ENCODE measurements at places on chromosomes 2 and 18. TPM values are rescaled to one million over a fixed set of nuclear protein-coding genes. Genes with fewer than 3 reads are reported as not detected.

DNA sequence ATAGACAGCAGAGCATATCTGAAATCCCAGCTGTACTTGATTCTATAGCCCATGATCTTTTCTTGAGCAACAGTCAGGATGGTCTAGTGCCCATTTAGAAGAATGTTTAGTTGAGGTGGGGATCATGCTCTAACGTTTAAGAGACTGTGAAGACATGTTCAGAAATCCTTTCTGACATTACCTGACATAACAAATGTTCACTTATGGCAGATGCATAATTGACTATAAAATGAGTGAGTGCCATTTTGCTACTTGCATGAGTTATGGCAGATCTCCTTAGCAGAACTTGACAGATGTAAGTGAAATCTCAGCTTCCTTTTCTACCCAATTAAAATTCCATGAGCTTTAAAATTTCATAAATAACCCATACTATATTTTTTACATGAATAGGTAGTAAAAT lies 209.5 kb upstream of the MMADHC start:
- no peak for DNase-seq

DNA sequence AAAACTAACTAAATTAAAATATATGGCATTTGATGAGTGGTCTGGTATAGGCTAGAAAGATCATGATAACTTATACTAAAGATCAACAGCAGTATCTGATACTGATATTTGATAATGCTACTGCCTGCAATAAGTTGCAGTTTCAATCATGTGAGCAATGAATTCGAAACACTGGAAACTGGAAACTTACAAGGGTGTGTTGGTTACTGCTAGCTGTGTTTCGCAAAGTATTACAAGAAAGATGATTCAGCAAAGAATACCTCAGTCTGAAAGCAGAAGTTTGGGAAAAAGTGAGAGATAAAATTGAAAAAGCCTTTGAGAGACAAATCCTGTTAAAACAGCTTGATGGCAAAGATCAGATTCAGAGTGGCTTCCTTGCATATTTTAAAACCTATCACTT lies 294.5 kb downstream of the CCDC178 start:
- no peak for DNase-seq

The OTX1 gene
- polyA plus RNA-seq: not detected

The DSC2 gene
- polyA plus RNA-seq: 35.1 TPM

DNA sequence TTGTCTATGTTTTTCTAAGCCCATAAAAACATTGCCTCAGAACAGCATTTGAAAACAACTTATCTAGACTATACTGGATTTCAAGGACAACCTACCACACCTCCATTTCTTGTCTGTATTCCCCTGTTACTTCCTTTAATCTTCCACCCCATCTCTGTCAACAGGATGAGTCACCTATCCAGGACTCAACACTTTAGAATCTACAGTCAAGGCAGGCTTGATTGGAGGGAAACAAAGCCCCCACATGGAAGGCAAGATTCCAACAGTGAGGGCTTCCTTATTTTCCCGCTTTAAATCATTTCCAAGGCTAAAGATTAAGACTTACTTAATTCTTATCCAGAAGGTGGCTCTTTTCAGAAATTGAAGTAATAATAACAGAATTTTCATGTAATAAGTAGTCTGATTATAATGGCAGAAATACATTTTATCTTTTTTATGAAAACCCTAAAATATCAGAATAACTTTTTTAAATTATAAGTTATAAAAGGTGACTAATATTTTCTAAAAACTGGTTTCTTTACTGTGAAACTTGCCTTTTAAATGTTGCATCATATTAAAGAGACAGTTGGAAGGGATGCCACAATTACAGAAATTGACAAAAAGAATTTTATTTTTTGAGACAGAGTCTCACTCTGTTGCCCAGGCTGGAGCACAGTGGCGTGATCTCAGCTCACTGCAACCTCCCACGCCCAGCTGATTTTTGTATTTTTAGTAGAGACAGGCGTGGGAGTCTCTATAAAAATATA lies 138.7 kb upstream of the CCDC150 start:
- no peak for DNase-seq

DNA sequence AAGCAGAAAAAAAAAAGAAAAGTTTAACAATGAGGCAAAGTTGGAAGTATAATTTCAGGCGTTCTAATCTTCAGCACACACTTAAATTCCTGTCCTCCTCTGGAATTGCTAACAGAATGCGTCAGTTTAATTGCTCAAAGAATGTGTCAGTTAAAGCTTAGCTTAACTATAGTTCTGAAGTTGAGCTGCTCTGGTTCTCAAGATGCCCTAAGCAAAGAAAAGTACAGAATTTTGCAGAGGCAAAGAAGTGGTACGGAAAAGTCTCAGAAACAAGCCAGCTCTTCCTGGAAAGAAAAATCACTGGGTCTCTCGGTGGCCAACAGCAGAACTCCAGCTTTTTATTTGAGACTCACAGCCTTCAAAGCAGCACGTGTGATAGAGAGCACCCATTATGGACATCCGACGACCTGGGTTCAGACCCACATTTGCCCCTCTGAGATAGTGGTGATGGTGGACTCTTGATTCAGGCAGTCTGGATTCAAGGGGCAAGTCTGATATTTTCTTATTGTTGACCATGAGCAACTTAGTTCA lies 22.2 kb upstream of the MYO3B start:
- no peak for DNase-seq

- DNase-seq: no peak
Measured at GRCh38 chr2:43191947-43192516, 34.4 kb downstream of the ZFP36L2 start.

DNA sequence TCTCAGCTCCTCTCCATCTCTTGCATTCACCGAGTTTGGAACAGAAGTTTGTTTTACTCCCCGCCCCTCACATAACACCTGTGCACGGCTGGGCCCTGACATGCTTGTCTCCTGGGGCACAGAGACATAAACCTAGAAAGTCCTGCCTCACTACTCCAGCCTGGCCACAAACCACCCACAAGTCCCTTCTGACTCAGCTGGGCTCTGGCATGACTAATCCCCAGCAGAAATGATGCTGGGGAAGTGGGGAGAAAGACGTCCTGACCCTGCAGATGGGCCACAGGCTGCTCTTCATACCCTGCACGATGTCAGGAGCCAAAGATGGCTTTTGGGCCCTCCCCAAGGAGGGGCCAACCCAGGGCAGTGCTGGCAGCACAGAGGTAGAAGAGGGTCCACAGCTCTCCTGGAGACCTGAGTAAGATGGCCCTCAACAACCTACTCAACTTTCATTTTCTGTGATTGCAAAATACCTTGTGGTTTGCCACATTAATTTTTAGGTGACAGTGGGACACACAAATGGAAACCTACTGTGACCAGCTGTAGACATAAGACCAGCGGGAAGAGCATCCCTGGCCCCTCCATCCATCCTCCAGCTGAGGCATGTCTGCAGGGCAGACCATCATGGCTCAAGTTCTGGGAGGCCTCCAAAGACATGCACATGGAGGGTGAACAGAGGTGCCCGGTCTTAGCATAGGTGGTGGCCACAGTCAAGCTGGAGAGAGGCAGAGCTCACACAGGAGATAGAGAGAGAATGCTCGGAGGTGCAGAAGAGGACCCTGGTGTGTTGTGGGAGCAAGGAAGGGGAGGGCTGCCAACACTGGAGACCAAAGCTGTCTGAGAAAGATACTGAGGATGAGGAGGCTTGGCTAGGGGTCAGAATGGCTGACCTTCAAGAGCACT lies 40.0 kb downstream of the DNMT3A start:
- DNase-seq: no peak

DNA sequence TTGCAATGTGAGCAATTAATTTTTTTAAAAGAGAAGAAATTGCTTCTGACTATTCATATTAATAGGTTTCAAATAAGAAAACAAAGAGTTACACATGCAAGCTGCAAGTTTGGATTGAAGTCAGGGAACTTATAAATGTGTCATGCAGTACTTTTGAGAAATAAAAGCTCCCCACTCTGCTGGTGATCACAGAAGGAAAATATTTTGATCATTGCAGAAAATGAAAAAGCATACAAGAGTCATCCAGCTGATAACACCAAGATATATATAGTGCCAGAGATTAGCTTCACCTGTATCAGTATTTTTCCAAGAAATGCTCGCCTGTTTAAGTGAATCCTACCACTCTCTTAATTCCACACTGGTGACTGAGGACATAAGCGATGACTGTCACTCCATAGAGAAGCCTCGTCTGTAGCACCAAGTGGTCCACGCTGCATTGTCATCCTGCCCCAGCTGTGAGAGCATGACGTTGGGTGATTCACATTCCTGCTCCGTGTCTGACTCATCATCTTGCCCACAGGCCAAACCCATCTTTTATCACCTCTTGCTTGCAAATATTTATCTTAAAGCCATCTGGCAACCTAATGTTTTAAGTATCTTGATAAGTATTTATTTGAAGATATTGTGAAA lies 178.0 kb downstream of the ASXL3 start:
- no peak for DNase-seq

The ACP1 gene
- polyA plus RNA-seq: 144 TPM

The NR4A2 gene
- polyA plus RNA-seq: 0.60 TPM

GRCh38 chr18:23369266-23369665 lies 83.8 kb upstream of the RIOK3 start:
- DNase-seq: no peak

DNA sequence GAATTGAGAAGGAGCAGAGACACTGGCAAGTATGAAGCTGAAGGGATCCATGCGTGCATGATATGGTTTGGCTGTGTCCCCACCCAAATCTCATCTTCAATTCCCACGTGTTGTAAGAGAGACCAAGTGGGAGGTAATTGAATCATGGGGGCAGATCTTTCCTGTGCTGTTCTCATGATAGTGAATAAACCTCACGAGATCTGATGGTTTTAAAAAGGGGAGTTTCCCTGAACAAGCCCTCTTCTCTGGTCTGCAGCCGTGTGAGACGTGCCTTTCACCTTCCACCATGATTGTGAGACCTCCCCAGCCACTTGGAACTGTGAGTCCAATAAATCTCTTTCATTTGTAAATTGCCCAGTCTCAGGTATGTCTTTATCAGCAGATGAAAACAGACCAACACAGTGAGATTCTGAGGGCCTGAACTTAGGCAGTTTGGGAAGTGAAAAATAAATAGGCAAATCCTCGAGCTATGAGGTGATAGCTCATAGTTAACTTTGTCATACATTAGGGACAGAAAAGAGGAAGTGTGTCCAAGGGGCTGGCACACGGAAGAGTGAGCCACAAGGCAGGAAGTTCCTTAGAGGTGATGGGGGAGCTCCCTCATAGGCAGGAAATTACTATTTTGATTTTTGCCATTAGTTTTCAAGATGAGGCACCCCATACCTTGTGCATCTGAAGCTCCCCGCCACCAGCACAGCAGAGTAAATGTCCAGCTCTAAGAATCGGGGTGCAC lies 658.8 kb upstream of the ID2 start:
- DNase-seq: no peak

DNA sequence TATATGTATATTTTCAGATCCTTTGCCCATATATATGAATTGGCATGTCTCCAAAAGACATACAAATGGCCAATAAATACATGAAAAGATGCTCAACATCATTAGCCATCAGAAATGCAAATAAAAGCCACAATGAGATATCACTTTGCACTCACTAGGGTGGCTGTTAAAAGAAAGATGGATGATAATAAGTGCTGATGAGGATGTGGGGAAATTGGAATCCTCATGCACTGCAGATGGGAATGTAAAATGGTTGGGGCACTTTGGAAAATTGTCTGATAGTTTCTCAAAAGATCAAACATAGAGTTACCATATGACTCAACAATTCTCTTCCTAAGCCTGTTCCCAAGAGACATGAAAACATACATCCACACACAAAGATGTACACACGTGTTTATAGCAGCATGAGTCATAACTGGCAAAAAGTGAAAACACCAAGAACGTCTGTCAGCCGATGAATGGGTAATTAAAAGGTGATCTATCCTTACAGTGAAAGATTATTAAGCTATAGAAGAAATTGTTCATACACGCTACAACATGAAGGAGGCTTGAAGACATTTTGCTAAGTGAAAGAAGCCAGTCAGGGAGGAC lies 19.7 kb downstream of the NGEF start:
- DNase-seq: no peak

DNA sequence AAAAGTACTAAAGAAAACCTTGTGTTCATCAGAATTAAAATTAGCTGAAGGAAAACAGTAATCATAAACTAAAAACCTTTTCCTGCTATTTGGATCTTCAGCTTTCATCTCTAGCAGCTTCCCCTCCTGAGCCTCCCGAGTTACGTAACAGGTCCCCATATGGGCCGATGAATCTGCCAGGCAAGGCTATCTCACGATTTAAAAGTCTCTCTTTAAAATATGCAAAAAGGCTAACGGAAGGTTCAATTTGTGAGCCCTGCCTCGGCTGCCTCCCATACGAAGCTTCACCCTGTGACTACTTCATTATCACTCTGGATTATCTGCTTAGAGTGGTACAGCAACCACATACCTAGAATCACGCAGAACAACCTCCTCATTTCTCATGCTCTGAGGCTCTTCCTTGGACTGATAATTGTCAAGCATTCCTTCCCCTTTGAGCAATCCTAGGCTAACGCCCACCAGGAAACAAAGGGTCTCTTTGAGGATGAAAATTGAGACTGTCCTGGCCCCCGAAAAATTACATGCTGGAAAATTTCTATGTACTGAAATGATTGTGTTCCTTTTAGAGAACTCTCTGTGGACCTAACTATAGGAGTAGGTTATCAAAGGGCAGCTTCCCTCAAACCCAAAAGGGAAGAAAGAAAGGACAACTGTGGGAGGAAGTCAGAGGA lies 147.4 kb downstream of the ZEB2 start:
- DNase-seq: no peak

The USP34 gene
- polyA plus RNA-seq: 132 TPM

- no peak for DNase-seq
Measured at GRCh38 chr2:44548221-44549098, 186.7 kb downstream of the CAMKMT start.

The SERPINB13 gene
- polyA plus RNA-seq: not detected

- DNase-seq: no peak
Measured at GRCh38 chr2:60745761-60746160, 10.3 kb upstream of the PAPOLG start.

- no peak for DNase-seq
Measured at GRCh38 chr2:160247296-160248035, 47.4 kb upstream of the ITGB6 start.

The NAB1 gene
- 67.9 TPM for polyA plus RNA-seq

Measured in renal pelvis (tissue), 12 donors.